ENCODE measurements at places on chromosomes 5 and 9.

GRCh38 chr5:36706662-36707061, 100.3 kb downstream of the SLC1A3 start:
- no peak for DNase-seq

GRCh38 chr5:9283473-9283872, 262.4 kb downstream of the SEMA5A start:
- DNase-seq = no peak

- no peak for DNase-seq
Observed at GRCh38 chr9:109728686-109729300, 51.2 kb upstream of the PALM2AKAP2 start.

GRCh38 chr9:87206064-87206661, 258.9 kb upstream of the GAS1 start:
- no peak for DNase-seq
